ENCODE measurements at places on chromosomes 6 and 20.
A peak's percentile ranks its signal among the peaks of the same experiment; 100 is the strongest.

- no peak for DNase-seq
These were observed 144.4 kb upstream of the PDE10A start for GRCh38 chr6:165807249-165807960.

GRCh38 chr20:38805958-38806854, 709 bp downstream of the PPP1R16B start:
- peak; percentile 9 for DNase-seq

- DNase-seq: peak; percentile 71
These were observed 38.1 kb downstream of the TBPL1 start for GRCh38 chr6:133991096-133991593.

DNA sequence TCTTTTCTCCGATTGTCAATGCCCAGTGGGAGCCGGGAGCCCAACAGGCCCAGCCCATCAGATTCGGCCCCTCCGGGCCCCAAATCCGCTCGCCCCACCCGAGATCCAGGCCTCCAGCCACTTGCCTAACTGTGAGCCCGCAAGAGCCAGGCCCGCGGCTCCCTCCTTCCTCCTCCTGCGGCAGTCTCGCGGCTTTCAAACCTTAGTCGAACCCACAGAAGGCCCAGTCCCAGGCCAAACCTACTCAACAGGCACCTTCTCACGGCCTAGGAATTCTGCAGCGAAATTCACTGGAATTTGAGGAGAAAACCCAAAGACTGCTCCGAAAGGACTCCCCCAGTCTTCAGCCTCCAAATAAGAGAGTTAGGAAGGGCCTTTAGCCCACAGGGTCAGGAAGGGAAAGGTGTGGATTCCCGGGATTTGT, 2.8 kb upstream of the TFAP2A start:
- no peak for DNase-seq

- no peak for DNase-seq
These were observed 13.4 kb downstream of the PTK7 start for GRCh38 chr6:43089467-43089866.

GRCh38 chr6:139323511-139324300, 31.9 kb upstream of the TXLNB start:
- no peak for DNase-seq

DNA sequence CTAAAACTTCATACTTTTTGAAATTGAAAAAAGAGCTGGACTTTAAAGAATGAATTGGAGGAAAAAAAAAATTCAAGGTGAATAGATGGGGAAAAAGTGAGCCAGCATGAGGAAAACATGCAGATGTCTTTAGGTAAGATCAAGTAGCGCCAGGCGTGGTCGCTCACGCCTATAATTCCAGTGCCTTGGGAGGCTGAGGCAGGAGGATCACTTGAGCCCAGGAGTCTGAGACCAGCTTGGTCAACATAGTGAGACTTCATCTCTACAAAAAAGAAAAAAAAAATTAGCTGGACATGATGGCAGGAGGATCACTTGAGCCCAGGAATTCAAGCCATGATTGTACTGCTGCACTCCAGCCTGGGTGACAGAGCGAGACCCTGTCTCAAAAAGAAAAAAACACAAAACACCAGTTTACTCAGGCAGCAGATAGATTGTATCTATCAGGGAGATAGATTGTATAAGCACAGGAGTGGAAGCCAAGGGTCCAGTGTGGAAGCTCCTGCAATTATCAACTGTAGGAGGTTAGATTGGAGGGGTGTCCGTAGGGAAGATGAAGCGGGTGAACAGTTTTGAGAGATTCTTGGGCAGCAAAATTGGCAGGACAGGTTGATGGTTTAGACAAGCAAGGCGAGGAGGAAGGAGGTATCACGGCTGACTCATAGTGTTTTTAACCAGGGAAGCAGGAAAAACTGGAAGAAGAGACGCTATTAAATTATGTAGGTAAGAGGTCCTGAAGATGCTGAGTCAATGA, 97.6 kb upstream of the ZNF217 start:
- DNase-seq: no peak

DNA sequence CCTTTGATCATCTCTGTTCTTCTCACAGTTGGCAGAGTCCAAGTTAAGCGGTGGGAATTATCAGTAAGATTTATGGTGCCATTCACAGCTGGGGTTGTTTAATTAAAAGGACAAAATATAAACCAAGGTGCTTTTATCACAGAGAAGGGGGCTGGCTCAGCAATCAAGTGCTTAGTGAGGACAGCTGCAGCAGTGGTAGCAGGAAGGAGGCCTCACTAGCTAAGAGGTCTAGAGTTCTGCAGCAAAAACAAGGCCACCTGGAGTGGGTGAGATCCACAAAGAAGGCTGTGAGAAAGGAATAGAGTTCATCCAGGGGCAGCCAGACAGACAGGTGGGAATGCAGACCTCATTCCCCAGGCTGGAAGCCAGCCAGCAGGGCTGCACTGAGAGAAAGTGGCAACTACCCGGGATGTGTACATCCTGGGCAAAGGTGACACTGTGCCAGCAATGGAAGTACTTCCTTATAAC, 37.1 kb downstream of the PIGU start:
- DNase-seq: peak; percentile 2

DNA sequence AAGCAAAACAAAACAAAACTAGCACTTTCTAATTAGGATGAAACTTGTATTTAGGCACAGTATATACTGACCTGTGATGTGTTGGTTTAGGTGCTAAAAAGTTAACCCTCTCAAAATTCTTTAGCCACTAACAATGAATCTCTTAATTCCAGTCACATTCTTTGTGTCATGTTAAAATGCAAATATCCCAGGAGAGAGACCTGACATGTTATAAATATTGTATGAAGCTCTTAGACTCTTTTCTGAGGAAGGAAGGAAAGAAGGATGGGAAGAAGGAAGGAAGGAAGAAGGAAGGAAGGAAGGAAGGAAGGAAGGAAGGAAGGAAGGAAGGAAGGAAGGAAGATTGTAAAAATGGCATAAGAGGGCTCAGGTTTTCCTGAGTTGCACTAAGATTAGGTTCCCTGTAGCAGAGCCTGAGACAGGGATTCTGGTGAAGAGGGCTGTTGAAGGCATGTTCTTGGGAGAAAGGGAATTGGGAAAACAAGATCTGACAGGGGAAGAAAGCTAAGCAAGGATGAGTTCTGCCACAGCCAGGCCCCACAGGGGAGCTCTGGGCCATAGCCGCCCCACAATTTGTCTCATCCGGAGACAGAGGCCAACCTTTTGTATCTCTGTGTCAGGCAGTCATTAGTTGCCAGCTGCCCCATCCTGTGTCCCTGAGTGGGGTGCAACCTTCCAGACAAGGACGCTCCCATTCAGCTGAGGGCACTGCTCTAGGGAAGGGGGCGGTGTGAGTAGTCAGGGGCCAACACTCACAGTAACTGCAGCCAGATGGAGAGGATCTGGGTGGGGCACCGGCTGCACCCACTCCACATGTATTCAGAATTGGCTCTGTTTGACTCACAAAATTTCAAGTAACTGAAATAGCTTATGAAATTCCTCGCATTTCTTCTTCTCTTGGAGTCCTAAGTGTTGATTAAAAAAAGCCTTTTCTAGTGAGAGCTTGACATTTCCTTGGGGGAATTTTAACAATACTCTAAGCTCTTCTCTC, 189.3 kb upstream of the ARG1 start:
- no peak for DNase-seq

GRCh38 chr20:34511891-34512265, 4.3 kb upstream of the DYNLRB1 start:
- DNase-seq: no peak

DNA sequence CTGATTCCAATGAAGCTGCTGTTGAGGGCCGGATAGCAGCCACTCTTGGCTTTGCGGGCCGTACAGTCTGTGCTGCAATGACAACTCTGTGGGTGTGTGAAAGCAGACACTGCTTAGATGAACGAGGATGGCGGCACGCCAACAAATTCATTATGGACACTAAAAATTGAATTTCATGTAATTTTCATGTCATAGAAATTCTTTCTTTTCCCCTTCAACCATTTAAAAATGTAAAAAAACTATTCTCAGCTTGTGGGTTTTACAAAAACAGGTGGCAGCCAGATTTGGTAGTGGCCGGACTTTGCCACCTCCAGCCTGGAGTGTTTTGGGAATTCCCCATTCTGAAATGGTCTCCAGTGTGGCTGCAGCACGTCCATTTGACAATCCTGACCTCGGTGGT, 26.0 kb downstream of the MAS1 start:
- no peak for DNase-seq

DNA sequence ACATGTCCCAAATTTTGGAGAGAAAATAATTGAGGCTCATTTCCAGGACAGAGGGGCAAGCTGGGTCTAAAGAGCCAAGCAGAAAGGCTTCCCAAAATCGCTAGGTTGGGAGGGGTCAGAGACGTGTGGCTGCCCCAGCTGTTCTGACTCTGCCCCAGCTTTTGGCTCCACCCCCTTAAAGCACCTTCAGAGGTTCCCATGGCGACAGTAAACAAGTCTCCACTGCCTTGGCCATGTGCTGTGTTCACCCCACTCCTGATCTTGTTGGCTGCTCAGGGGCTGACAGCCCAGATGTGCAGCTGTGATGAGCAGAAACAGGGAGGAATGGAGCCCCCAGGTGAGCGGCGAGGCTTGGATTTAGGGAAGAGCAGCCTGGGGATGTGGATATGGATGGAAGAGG, 72.8 kb upstream of the SPTLC3 start:
- DNase-seq: no peak

DNA sequence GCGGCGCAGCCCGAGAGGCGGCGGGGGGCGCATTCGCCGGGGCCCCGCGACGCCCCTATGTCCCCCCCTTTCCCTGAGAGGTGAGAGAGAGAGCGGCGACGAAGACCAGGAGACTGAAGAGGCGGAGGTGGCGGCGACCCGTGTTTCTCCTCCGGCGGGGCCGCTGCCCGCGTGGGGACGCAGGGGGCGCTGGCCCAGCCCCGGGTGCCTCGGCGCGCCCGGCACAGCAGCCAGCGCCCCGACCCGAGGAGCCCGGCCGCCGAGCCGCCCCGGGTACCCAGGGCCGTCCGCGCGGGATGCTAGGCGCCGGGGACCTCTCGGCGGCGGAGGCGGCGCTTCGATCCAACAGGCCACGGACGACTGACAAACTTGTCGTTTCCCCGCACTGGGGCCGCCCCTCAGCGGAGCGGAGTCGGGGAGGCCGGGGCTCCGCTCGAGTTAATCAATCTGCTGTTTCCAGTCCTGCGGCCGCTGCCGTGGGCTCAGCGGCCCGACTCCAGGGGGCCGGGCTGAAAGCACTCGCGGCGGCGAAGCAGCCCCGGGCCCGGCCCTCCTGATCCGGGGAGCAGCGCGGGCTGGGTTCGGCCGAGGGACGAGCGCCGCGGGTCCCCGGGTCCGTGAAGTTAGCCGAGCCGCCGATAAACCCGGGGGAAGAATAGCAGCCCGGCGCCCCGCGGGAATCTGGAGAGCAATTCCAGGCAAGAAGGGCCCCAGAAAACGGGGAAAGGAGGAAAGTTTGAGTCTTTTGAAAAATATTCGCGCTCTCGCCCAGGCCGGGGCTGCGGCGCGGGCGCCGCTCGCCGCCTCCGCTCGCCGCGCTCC, 631 bp downstream of the MDGA1 start:
- DNase-seq: peak; percentile 41

- DNase-seq: no peak
These were observed 454.5 kb downstream of the ADGRB3 start for GRCh38 chr6:69089539-69089938.

DNA sequence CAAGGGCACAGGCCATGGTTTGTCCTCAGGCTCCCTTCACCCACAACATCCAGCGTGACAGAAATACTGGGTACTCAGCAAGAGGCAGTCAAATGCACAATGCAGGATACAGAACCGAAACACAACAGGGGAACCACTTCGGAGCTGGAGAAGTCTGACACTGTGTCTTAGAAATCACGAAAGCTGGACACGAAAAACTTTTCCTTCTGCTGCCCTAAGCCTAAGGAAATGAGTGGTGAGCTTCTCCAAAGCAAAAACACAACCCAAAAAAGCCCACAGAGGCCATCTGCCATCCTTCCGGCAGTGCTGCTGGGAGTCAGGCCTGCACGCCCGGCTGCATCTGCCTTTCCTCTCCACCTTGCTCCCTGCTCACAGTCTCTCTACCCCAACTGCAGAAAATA, 106.3 kb downstream of the SLC23A2 start:
- no peak for DNase-seq

DNA sequence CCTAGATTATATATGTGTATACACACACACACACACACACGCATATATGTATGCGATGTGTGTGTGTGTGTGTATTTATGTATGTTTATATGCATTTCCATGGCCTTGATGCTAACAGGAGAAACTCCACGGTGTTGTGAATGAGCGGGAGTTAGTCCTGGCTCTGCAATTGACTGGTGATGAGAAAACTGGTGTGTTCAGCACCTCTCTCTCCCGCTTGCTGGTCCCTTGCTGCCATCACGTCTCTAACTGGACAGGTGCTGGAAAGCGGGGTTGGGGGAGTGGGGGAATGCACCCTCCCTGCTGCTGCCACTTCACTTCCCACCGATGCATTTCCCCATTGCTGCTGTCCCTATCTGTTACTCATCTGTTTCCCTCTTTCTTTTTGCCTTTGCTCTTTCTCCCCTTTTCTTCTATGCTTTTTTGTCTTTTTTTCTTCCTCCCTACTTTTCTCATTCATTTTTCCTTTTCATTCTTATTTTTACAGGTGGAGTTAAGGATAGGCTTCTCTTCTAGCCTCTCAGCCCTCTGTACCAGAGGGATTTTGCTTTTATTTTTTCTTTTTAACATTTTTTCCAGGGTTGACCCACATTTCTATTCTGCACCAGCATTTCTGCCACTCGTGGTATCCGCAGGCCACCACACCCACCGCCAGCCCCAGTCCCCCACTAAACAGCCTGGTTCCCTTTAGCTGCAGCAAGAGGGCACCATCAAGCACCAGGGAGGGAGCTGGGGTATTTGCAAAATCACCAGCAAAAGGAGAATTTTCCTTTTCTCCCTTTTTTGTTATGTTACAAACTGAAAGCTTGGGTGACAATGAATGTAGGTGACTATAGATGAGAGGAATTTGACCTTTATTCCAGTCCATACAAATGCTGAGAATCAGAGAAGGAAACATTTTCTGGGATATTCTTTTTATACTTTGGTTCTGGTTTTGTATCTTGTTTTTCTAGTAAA, 115.6 kb downstream of the TCP11 start:
- no peak for DNase-seq

GRCh38 chr6:85118652-85119235, 331.1 kb upstream of the NT5E start:
- no peak for DNase-seq

DNA sequence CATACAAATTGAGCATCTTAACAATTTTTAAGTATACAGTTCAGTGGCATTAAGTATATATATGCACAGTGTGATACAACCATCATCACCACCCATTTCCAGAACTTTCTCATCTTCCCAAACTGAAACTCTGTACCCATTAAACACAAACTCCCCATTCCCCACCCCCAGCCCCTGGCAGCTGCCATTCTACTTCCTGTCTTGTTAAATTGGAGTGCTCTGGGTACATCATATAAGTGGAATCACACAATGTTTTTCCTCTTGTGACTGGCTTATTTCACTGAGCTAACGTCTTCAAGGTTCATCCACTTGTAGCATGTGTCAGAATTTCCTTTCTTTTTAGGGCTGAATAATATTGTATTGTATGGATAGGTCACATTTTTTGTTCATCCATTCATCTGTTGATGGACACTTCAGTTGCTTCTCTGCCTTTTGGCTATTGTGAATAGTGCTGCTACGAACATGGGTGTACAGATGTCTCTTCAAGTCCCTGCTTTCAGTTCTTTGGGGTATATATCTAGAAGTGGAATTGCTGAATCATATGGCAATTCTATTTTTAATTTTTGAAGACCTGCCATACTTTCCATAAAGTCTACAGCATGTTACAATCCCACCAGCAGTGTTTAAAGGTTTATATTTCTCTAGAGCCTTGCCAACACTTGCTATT, 19.6 kb upstream of the RREB1 start:
- no peak for DNase-seq
